ENCODE measurements at places on chromosomes 7 and 10.

GRCh38 chr10:118484152-118484871, 111.1 kb downstream of the PRLHR start:
- no peak for DNase-seq

GRCh38 chr7:10205696-10206095, 768.0 kb upstream of the PHF14 start:
- no peak for DNase-seq

DNA sequence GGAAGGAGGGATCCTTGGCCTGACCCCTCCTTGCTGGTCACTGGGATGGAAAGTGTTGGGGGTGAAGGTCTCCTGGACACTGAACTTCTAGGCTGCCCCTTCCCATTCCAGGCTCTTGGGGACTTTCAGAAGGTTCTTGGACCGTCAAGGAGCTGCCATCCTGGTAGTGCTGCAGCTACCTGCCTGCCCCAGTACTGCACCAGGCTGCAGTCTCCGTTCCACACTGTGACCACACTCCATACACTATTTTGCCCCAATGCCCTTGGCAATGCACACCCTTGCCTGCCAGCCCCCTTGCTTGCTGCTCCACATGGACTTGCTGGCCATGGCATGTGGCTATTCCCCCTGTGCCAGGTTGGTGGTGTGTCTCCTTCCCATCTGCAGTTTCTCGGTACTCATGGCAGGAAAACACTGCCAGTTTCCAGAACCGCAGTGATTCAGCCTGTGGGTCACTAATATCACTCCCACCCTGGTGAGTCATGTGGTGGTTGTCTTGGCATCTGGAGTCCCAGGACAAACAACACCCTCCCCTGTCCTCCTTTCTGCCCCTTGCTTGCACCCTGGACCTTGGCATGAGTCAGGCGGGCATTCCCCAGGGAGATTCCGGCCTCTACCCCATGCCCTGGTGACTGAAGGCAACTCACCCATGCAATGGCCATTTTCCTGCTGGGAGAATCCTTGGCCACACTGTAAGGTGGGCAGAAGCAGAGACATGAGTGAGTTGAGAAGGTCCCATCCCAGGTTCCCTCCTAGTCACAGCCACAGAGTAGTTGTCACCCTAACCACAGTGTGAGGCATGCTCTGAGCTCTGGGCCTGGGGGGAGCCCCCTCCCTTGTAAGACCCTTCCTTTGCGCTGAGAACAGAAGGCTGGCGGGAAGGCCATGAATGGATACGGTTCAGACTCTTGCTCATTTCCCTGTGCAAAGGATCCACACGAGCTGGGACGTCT, 32.8 kb downstream of the GOLGA7B start:
- DNase-seq, result peak; percentile 73

DNA sequence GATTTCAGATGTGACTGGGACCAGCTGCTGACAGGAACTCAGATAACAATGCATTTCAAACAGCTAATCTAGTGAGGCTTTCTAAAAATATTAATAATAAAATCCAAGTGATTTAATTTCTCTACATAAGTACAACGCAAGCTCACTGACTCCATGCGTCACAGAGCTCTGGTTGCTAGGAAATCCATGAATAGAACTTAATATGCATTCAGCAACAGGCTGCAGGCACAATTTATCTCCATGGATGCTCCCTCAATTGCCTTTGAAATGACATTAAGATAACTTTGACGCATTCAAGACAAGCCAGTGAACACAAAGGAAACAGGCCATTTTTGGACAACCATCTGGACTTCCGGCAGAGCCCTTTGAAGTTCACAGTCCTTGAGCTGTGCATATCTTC, 118.7 kb upstream of the COL1A2 start:
- DNase-seq, result no peak

GRCh38 chr7:29449569-29450260, 113.9 kb upstream of the PRR15 start:
- no peak for DNase-seq

GRCh38 chr7:77396894-77397547, 19.1 kb downstream of the GSAP start:
- no peak for DNase-seq

DNA sequence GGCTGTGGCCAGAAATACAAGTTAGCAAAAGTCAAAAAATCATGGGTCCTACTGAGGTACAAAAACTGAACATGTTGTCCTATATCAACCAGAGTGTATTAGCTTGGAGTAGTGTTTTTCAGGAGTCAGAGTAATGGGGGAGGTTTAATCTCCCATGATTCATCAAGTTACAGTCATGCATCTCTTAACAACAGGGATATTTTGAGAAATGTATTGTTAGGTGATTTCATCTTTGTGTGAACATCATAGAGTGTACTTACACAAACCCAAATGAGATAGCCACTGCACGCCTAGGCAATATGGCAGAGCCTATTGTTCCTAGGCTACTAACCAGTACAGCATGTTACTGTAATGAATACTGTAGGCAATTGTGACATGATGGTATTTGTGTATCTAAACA, 14.9 kb upstream of the TES start:
- DNase-seq, result peak; percentile 10
